CD4-positive, alpha-beta T cell treated with Interleukin-17A for 4 hours (primary cell): ENCODE measurements at places on chromosomes 4 and X.

DNA sequence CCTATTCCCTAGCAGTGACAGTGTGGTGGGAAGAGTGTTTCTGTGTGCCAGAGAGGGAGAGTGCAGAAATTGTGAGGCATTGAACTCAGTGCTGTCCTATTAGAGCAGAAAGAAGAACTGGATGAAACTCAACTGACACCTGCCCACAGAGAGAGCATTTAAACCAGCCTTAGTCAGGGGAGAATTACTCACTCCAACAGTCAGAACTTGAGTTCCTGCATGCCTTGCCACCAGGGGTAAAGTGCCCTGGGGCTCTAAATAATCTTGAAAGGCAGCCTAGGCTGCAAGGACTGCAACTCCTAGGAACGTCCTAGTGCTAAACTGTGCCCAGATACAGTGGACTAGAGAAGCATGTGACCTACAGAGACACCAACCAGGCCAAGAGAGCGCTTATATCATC is 12.8 kb downstream of the CYSLTR1 start:
- DNase-seq, result peak; percentile 19

DNA sequence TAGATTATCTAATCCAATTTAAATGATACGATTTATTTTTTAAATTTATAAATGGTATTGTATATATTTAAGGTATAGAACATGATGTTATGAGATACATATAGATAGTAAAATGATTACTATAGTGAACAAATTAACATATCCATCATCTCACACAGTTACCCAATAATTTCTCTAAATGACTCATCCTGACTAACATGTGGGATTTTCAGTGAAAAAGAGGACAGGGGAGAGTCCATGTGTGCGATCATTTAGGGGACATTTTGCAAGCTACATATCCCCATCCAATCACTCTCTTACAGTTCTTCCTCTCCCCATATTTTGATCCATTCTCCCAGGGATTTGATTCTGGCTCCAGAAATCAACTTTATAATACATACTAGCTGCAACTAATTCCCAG is 88.2 kb downstream of the ABCB7 start:
- DNase-seq, result no peak

DNA sequence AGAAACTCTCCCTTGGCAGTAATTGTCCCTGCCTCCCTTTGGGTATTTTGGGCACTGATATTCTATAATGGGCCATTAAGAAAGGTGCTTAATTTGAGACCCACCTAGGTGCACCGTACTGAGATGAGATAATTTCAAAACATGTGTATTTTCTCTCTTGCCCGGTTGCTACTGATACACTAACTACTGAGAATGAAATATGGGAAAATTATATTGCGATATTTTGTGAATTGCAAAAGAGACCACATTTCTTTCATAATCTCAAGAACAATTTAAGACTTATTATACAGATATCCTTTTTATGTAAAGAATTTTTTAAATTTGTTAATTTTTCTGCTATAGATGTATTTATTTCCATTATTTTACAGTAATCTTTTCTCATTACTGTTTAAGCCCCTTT is 284.9 kb downstream of the ADGRL3 start:
- DNase-seq, result no peak

DNA sequence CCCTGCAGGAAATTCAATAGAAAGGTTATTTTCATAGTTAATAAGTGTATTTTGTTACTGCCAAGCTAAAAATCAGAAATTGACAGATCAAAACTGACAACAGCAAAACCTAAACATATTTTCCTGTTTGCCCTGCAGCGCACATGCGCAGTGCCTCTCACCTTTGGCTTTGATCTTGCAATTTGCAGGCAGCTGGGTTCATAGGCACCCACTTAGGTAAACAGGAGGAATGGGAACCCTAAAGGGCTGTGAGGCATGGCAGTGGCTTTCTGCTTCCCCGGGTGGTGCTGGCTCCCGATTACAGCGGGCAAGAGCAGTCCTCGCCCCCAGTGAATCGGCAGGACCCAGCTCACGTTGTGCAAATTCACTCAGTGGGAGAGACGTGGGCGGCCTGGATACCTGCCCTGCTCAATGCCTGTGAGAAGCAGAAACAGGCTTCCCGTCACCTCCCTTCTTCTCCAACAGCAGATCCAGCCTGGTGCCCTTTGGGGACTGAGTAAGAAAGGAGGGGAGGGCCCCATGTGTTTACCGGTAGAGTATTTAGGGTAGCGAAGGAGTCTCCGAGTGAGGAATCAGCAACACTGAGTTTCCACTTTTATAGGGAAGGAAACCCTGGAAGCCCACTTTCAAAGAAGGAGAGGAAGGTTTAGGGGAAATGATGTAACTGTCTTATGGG is 25.7 kb downstream of the CCKAR start:
- no peak for DNase-seq

DNA sequence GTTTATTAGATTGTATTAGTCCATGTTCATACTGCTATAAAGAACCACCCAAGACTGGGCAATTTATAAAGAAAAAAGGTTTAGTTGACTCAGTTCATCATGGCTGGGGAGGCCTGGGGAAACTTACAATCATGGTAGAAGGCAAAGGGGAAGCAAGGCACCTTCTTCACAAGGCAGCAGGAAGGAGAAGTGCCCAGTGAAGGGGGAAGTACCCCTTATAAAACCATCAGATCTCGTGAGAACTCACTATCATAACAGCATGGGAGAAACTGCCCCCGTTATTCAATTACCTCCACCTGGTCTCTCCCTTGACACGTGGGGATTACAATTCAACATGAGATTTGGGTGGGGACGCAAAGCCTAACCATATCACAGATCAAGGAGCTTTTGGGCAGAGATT is 8.1 kb upstream of the HSD17B13 start:
- DNase-seq, result no peak

DNA sequence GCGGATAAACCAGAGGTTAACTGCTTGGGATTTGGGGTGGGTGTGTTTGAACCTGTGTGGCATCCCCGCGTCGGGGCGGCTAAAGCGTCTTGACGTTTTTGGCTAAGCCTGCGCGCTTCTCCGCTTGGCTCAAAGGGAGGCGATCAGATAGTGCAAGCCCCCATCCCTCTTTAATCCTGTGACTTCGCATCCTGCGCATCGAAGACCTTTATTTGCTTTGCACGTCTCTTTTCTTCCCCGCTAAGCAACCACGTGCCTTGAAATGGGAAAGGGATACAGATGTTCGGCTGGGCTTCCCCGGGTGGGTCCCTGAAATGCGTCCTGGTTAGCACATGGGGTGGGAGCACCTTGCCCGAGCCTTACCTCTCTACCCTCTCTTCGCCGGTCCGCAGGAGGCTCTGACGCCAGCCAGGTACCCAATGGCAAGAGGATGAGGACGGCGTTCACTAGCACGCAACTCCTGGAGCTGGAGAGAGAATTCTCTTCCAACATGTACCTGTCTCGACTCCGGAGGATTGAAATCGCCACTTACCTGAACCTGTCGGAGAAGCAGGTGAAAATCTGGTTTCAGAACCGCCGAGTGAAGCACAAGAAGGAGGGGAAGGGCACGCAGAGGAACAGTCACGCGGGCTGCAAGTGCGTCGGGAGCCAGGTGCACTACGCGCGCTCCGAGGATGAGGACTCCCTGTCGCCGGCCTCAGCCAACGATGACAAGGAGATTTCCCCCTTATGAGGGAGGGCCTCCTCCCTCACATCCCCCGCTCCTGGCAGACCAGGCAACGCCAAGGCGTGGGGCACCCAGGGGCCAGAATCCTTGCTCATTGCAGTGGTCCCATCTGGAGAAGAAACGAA is 1.5 kb downstream of the GSX2 start:
- DNase-seq, result no peak

GRCh38 chrX:132766452-132766851 is 192.0 kb downstream of the HS6ST2 start:
- DNase-seq, result no peak

GRCh38 chrX:13265549-13266132 is 54.2 kb downstream of the ATXN3L start:
- DNase-seq, result no peak

DNA sequence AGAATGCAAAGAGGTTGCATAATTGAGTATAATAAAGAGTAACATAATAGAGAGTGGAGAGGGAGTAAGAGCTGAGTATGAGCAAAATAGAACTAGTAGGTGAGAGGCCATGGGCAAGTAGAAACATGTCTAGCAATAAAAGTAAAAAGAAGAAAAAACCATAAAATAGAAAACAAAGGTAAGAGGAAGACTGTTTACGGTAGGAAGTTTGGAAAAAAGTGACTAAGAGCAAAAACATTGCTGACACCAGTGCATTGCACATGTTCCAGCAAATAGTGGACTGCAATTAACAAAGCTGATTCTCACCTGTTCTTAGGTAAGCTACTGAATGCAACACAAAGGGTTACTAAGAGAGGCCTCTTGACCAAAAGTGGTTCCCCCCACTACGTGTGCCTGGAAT is 202.9 kb downstream of the TEX13A start:
- no peak for DNase-seq

GRCh38 chrX:120813982-120814381 is 61.7 kb downstream of the CT47B1 start:
- DNase-seq, result no peak

DNA sequence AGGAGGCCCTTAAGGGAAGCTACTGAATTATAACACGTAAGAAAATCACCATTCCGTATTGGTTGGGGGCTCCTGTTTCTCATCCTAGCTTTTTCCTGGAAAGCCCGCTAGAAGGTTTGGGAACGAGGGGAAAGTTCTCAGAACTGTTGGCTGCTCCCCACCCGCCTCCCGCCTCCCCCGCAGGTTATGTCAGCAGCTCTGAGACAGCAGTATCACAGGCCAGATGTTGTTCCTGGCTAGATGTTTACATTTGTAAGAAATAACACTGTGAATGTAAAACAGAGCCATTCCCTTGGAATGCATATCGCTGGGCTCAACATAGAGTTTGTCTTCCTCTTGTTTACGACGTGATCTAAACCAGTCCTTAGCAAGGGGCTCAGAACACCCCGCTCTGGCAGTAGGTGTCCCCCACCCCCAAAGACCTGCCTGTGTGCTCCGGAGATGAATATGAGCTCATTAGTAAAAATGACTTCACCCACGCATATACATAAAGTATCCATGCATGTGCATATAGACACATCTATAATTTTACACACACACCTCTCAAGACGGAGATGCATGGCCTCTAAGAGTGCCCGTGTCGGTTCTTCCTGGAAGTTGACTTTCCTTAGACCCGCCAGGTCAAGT is 6.9 kb upstream of the MSANTD1 start:
- no peak for DNase-seq

DNA sequence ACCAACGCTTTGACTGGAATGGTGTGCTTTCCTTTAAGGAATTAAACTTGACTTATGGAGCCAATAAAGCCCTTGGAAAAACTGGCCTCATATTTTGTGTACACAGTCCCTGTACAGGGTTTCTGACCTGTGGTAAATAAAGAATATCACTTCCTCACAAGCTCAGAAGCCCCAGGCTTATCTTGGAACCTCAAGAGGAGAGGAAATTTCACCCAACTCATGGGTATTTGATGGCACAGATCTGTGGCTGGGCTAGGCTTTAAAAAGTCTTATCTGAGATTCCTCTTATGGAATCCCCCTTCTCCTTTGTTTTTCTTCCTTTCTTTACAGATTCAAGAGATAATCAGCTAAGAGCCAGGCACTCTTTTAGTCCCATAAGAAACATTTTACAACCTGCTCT is 89.3 kb upstream of the USP38 start:
- no peak for DNase-seq

DNA sequence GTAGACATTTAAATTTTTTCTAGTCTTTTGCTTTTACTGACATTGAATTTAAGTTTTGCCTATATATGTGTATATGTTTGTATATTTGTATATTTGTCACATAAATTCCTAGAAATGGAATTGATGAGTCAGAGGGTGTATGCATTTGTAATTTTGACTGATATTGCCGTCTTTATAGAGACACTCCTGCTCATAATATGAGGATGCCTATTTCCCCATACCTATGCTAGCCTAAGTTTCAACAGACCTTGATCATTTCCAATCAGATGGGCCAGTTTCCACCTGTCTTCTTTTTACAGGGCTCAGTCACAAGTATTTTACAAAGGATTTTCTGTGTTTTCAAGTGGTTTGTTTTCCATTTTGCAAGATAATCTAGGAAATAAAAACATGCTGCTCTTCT is 10.8 kb downstream of the PDLIM5 start:
- no peak for DNase-seq

DNA sequence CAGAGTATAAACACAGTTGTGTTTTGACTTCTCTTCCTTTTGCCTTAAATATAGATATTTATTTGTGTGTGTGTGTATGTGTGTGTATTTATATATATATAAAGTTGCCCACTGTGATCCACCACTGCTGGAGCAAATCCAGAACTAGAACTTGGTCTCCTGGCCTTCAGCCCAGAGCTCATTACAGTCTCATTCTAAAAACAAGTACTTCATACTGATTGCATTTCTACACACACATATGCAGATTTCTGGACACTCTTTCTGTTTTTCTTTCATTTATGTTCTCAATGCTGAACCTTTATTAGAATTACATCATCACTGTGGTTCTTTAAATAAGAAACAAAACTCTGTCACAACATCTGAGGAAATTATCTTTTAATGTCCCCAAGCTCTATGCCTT is 381 bp downstream of the TXK start:
- no peak for DNase-seq

GRCh38 chr4:152220201-152220666 is 315.7 kb downstream of the FBXW7 start:
- DNase-seq, result no peak

GRCh38 chrX:46737462-46737861 is 21.5 kb downstream of the SLC9A7 start:
- DNase-seq, result no peak

DNA sequence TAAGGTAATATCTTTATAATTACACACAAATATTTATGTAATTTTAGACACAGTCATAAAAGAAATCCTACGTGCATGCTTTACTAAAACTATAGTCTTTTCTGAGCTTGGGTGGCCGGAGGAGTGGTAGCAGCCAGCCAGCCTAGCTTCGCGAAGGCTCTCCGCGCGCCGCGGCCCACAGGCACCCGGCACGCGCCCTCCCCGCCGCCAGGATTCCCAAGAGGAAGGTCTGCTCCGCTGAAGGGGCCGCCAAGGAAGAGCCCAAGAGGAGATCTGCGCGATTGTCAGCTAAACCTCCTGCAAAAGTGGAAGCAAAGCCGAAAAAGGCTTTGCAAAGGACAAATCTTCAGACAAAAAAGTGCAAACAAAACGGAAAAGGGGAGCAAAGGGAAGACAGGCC is 8.7 kb upstream of the PJA1 start:
- no peak for DNase-seq

DNA sequence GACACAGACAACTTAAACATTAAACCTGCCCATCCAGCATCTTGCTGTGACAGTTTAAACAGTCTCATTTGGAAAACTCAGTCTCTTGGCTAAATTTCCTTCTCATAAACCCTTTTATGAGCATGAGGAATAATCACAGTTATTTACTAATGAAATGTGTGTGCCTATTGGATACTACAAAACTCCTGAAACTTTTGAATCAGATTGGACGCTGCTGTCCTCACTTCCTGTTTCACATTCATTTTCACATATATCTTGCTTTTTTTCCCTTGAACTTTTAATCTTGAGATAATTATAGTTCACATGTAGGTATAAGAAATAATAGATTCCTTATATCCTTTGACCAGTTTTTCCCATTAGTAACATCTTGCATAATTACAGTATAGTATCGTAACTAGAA is 111.7 kb downstream of the CDKL5 start:
- no peak for DNase-seq

GRCh38 chr4:102761906-102762305 is 1.1 kb upstream of the MANBA start:
- no peak for DNase-seq

- peak; percentile 35 for DNase-seq
These were observed 19.9 kb upstream of the TMSB4X start for GRCh38 chrX:12954981-12955380.

- peak; percentile 93 for DNase-seq
These were observed 21.6 kb downstream of the FABP2 start for GRCh38 chr4:119300101-119300978.

- no peak for DNase-seq
These were observed 106.2 kb upstream of the FAT1 start for GRCh38 chr4:186829740-186830449.
